ENCODE measurements at places on chromosomes 5 and 9.

- no peak for DNase-seq
Measured at GRCh38 chr5:42267091-42267490, 156.1 kb upstream of the GHR start.

- DNase-seq: peak; percentile 50
Measured at GRCh38 chr9:136117916-136118319, 757 bp downstream of the TMEM250 start.

DNA sequence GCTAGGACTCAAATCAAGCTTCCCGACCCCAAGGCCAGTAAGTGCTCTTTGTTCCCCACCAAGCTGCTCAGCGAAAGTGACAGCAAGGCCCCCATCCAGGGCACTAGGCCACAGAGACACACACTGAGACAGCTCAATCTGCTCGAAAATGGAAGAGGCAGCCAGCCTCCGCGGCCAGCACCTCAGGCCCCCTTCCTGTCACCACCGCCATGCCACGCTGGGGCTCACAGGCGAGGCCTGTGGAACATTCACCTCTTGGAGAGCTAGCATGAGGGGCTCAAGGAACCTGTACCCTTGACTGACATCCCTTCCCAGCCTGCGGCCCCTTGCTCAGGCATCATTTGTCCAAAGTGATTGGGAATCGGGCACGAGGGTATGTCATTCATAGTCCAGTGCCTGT is 71.4 kb downstream of the PAX5 start:
- no peak for DNase-seq

DNA sequence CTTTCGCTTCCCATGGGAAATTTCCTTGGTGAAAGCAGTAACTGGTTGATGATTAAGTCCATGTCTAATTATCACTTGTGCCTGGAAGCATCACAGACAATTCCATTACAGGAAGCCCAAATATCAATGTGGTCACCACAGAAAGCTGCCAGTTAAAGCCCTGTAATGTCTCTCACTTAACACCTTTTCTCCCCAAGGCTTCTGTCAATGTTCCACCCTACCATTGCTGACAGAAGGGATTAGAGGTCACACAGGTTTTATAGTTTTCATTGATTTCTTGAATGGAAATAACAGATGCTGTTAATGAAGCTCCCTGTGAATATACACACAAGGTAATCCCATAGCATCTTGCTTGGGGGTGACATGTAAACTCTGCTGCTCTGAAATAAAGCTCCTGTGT is 279.2 kb downstream of the COX7C start:
- DNase-seq: no peak

GRCh38 chr9:117084221-117084620 is 330.6 kb downstream of the ASTN2 start:
- no peak for DNase-seq

DNA sequence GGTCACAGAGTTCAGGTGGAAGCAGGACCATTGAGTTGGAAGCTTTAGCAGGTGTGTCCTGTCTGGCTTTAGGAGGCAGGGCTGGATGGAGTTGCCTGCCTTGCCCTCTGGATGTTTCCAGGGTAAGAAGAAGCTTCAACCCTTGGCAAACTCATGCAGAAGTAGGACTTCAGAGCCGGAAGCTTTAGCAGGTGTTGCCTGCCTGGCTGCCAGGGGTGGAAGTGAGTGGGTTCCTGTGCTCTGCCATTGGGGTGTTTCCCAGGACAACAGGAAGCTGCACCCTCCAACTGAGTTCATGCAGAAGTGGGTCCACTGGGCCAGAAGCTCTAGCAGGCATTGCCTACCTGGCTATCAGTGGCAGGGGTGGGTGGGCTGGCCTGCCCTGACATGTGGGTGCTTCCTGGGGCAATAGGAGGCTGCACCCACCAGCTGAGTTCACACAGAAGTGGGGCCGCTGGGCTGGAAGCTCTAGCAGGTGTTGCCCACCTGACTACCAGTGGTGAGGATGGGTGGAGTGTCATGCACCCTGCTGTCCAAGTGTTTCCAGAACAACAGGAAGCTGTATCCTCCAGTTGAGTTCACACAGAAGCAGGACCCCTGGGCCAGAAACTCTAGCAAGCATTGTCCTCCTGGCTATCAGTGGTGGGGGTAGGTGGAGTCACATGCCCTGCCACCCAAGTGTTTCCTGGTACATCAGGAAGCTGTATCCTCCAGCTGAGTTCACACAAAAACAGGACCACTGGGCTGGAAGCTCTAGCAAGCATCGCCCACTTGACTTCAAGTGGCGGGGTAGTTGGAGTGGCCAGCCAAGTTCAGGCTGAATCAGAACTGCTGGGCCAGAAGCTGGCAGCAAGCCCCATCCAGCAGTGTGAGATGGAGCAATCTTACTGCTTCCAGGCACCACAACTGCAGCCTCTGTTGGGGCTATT is 24.6 kb downstream of the LOX start:
- DNase-seq: no peak

- no peak for DNase-seq
Measured at GRCh38 chr5:18105449-18105848, 471.2 kb downstream of the TAF11L14 start.

- DNase-seq: no peak
Measured at GRCh38 chr9:77752554-77752953, 104.4 kb upstream of the GNA14 start.

GRCh38 chr5:174799121-174799520 is 74.7 kb downstream of the MSX2 start:
- no peak for DNase-seq

GRCh38 chr9:91433180-91433579 is 9.5 kb upstream of the NFIL3 start:
- DNase-seq: no peak

- DNase-seq: no peak
Measured at GRCh38 chr5:62717301-62717933, 138.8 kb downstream of the LRRC70 start.

DNA sequence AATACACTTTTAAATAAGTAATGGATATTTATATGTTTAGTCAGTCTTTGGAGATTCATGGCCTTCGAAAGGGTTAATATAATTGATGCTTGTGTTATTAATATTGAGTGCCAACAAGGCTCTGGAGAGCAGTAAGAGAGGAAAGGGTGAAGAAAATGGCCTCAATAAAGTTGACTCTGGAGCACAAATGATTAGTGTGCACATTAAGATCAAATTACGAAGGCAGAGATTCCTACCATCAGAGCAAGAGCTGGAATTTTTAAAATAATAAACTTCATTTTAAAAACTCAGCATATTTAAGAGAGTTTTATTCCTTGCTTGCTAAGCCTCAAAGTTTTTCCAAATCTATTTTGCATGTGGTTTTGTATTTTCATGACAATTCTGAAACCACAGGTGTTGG is 14.8 kb downstream of the SLC44A1 start:
- DNase-seq: no peak

GRCh38 chr5:64158827-64159226 is 6.8 kb upstream of the RNF180 start:
- DNase-seq: no peak

DNA sequence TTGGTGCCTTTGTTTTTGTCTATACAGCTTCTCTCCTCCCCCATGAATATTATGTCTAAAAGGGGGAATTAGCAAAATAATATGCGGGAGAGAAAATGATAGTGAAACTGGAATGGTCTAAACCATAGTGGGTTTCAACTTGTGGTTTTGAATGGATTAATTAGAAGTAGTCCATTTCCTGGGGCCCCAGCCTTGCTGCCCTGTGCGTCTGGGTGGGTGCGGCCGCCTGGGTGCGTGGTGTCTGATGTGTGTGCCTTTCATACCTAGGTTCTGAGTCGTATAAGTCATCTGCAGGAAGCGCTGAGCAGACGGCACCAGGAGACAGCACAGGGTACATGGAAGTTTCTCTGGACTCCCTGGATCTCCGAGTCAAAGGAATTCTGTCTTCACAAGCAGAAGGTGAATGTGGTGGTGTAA is 120.0 kb upstream of the CACNA1B start:
- no peak for DNase-seq

DNA sequence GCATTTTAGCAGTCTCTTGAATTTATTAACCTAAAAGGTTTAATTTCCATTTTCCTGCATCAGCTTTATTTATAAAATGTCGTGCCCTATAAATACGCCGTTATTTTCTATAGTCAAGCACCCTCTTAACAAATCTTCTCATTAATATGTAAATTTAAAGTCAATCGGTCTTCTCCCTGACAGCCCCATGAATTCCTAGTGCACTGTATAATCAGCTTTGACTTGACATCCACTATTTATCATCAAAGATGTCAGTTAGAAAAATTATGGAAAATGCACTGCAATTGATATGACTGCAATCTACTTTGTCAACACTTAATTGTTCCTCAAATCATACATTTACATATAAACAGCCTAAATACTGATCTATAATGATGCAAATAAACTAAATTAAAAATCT is 83.4 kb downstream of the AP3B1 start:
- no peak for DNase-seq

- no peak for DNase-seq
Measured at GRCh38 chr5:14401639-14402038, 180.0 kb upstream of the OTULINL start.

GRCh38 chr9:77177894-77178794 is 810 bp downstream of the VPS13A start:
- peak; percentile 66 for DNase-seq

GRCh38 chr5:160291467-160291866 is 20.9 kb downstream of the CCNJL start:
- DNase-seq: no peak

DNA sequence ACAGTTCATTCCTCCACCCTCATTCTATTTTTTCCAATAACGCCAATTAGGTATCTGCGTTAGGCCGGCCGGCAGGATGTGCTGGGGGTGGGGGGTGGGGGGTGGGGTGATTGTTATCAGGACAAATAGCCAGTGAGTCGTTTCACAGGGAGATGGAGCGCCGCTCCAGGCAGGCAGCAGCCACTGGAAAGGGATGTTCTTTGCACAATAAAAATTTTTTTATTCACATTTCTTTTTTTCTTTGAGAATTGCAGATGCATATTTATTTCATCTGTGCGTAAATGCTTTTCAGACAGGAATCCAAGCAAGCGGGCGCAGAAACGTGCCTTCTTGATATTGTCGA is 4.1 kb downstream of the LMX1B start:
- no peak for DNase-seq

GRCh38 chr9:135103931-135104639 is 16.6 kb downstream of the OLFM1 start:
- no peak for DNase-seq

GRCh38 chr5:111401906-111402305 is 110.4 kb downstream of the STARD4 start:
- no peak for DNase-seq

DNA sequence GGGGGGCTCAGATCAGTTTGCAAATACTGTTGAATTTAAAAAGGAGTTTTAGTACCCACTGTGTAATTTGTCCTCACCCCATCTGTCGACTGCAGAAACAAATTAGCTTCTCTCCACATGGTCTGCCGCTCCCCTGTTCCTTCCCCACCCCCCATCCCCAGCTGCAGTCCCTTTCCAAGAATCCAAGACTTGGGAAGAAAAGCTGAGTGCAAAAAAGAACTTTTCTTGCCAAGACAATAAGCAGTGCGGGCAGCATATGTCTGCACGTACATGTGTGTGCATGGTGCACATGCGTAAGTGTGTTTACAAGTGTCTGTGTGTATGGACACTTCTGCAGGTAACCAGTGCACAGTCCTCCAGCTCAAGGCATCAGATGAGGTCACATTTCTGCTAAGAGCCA is 125.7 kb upstream of the SMIM23 start:
- DNase-seq: no peak

DNA sequence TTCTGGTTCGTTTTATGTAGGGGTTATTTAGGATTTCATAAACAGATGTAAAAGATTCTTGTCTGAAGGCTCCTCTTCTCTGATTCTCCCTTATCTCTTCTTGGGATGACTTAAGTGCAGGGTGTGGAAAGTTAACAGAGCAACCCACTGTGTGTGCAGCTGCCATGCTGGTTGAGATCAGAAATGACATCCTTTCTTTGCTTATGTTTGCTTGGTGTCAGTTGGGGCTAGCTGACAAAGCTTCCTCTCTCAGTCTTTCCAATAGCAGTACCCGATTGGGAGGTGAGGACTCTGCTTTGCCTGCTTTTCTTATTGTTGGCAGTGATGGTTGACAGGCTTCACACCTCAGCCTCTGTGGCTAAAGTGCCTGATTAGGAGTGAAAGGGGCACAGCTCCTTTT is 26.5 kb downstream of the OGN start:
- no peak for DNase-seq

- no peak for DNase-seq
Measured at GRCh38 chr9:29068461-29068860, 1495.2 kb upstream of the C9orf72 start.

GRCh38 chr5:174571662-174572397 is 152.6 kb upstream of the MSX2 start:
- DNase-seq: no peak

GRCh38 chr5:38681029-38681706 is 124.7 kb upstream of the LIFR start:
- DNase-seq: no peak

GRCh38 chr5:19235101-19235584 is 752.9 kb downstream of the CDH18 start:
- DNase-seq: no peak

DNA sequence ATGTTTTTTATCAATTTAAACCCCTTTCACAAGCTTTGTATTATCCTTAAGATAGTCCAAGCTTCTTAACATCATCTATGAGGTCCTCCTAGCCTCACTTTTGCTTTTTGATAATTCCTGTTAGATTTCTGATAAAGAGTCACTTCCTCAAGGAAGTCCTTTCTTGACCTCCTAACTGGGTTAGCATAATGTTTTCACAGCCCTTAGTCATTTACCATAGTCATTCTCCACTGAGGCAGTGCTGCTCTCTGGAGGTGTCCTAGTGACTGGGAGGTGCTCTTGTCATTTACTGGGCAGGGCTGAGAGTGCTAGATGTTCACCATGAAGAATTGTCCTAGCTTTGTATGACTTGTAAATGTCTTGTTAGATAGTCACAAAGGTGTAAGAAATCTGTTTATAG is 26.4 kb downstream of the TNPO1 start:
- no peak for DNase-seq

DNA sequence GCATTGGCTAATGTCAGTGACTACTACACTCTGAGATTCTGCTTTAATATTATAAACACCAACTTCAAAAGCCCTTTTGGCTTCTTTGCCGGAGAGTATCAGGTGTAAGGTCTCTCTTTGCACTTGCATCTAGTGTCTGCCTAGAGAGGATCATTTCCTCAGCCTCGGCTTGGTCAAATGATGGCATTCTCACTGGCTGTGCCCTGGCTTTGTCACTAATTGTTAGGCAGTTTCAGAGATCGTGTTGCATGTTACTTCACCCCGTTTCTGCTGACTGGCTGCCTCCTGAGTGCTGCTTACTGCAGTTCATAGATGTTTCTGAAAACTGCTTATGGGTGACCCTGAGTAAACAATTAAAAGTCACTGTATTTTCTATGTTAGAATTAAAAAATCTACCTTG is 48.8 kb downstream of the SLC1A3 start:
- no peak for DNase-seq

DNA sequence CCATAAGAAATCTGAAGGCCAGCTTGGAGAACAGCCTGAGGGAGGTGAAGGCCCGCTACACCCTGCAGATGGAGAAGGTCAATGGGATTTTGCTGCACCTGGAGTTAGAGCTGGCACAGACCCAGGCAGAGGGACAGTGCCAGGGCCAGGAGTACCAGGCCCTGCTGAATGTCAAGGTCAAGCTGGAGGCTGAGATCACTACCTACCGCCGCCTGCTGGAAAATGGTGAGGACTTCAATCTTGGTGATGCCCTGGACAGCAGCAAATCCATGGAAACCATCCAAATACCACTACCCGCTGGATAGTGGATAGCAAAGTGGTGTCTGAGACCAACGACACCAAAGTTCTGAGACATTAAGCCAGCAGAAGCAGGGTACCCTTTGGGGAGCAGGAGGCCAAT is 100.5 kb upstream of the MAN2A1 start:
- DNase-seq: no peak

GRCh38 chr9:98554752-98555151 is 154.0 kb downstream of the GABBR2 start:
- no peak for DNase-seq

- no peak for DNase-seq
Measured at GRCh38 chr5:149283626-149284480, 12.2 kb downstream of the AFAP1L1 start.

Measured in liver (tissue), 10 donors.